AG04450 (cell line): ENCODE measurements at places on chromosomes 16 and 17. TPM values are rescaled to one million over a fixed set of nuclear protein-coding genes. Genes with fewer than 3 reads are reported as not detected.

Gene EFTUD2
- 123 and 147 TPM in 2 replicates for polyA plus RNA-seq

Gene CES5A
- polyA plus RNA-seq: not detected in 2 replicates

DNA sequence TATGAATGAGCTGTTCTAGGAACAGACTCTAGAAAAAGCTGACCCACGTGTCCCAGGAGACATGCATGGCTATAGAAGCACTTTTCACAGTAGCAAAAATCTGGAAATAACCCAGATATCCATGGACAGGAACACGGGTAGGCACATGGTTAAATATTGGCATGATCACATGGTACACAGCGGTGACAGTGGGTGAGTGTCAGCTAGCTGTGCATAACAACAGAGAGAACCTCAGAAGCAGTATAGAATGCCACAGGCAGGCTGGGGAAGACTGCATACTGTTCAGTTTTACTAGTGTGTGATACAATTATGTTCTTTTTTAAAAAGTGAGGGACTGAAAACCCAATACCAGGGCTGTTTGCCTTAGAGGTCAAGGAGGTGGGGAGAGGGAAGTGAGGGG, 31.4 kb downstream of the EPN2 start:
- no peak for DNase-seq

GRCh38 chr16:57163842-57164241, 22.0 kb downstream of the PSME3IP1 start:
- DNase-seq: no peak

GRCh38 chr17:74763565-74764387, 12.4 kb downstream of the NAT9 start:
- no peak for DNase-seq

- DNase-seq: no peak
These were observed 25.0 kb downstream of the TEX14 start for GRCh38 chr17:58666858-58667267.

- no peak for DNase-seq
These were observed 119.1 kb upstream of the ZFHX3 start for GRCh38 chr16:73166947-73167550.

- no peak for DNase-seq
These were observed 267.2 kb downstream of the PARN start for GRCh38 chr16:14362774-14363371.
